ENCODE measurements at places on chromosomes 5 and 9. TPM values are rescaled to one million over a fixed set of nuclear protein-coding genes. Genes with fewer than 3 reads are reported as not detected.
A peak's percentile ranks its signal among the peaks of the same experiment; 100 is the strongest.

- ATAC-seq: peak; percentile 80
These were observed 536 bp downstream of the PCDHAC1 start for GRCh38 chr5:140926443-140927227.

GRCh38 chr5:40904205-40904993 lies 4.9 kb upstream of the C7 start:
- ATAC-seq: peak; percentile 66

Gene AGXT2
- total RNA-seq: not detected

GRCh38 chr5:171678646-171679045 lies 107.0 kb upstream of the SMIM23 start:
- ATAC-seq: no peak

GRCh38 chr9:108162664-108163063 lies 673.1 kb upstream of the KLF4 start:
- ATAC-seq: no peak

DNA sequence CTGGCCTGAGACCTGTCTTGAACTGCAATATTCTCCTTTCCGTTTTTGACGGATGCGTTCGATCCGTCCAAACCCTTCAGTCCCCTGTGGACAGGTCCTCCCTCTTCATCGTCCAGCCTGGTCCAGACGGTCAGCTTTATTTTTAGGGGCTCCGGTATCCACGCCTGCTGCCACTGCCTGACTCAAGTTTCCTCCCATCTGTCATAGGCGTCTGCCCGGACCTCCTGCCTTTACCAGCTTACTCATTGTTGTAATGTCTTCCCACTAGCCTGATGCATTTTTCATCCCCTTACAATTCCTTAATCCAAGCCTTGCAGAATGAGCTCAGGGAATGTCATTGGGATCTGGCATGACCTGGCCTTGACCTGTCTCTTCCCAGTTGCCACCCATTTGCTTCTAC lies 145.8 kb downstream of the TENT4A start:
- ATAC-seq: no peak

GRCh38 chr9:15670246-15670645 lies 117.4 kb downstream of the CCDC171 start:
- ATAC-seq: no peak

Gene INSL4
- not detected for total RNA-seq

DNA sequence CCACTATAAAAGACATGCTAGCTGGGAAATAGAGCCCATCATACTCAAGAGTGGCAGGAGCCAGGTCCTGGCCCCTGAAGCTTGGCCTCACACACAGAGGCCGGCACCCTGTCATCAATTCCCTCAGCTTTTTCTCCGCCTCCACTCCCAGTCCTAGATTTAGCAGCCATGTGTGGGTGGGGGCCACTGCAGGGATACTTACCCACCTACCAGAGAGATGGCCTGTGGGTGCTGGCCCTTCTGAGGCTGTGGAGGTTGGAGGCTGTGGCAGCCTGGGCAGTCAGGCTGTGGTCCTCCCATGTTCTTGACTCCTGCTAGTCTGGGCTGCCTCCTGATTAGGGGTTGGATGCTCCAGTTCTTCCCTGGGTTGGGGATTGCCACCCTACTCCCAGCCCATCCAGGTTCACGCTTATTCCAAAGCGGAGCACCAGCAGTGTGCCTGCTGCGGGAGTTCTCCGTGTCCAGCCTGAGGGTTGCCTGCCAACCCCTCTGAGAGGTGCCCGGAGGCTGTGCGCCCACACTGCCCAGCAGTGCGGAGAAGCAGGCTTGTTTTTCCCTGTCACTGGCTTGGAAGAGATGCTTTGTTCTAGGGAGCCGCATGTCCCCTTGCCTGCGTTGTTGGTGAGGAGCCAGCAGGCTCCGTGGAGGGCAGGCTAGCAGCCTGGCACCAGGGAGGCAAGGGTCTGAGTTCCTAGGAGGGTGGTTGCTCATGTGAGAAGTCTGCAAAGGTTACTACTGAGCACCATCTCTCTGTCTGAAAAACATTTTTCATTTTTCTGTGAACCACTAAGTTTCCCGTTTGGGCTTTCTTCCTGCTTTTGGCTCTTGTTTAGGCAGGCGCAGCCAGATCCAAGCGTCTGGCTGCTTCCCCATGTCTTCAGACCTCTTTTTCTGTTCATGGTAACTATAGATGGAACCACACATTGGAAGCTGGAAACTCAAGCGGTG lies 7.5 kb downstream of the SLC22A5 start:
- ATAC-seq: no peak

Gene PJA2
- total RNA-seq: 53.9 TPM

- ATAC-seq: no peak
These were observed 335.2 kb downstream of the CWC27 start for GRCh38 chr5:65103756-65104440.

- ATAC-seq: no peak
These were observed 85.6 kb downstream of the RAD23B start for GRCh38 chr9:107368696-107369095.

GRCh38 chr9:75146229-75146628 lies 57.9 kb downstream of the OSTF1 start:
- peak; percentile 48 for ATAC-seq

GRCh38 chr9:91945277-91946085 lies 4.5 kb downstream of the ROR2 start:
- ATAC-seq: no peak

DNA sequence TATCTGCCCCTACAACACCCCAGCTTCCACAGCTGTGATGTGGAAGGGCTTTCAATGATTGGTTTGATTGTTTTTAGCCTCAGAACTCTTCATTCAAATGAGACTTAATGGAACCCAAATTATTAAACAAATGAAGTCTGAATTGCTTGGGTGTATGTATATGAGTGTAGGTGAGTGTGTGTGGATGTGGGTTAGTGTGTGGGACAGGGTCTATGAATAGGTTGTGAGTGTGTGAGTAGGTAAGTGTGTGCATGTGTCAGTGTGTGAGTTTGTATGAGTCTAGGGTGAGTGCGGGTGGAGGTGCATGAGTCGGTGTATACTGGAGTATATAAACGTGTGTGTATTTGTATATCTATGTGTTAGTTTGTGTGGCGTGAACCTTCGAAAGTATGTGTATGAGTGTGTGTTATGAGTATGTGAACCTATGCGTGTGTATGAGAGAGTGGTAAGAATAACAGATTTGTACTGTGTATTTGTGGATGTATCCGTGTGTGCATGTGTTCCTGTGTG lies 26.9 kb downstream of the COL15A1 start:
- no peak for ATAC-seq

GRCh38 chr9:127303830-127304229 lies 39.3 kb downstream of the GARNL3 start:
- no peak for ATAC-seq

Gene SHOC1
- total RNA-seq: not detected

Gene DCP2
- 66.6 TPM for total RNA-seq

- ATAC-seq: no peak
These were observed 1074.4 kb downstream of the PTPRD start for GRCh38 chr9:9538356-9538755.

DNA sequence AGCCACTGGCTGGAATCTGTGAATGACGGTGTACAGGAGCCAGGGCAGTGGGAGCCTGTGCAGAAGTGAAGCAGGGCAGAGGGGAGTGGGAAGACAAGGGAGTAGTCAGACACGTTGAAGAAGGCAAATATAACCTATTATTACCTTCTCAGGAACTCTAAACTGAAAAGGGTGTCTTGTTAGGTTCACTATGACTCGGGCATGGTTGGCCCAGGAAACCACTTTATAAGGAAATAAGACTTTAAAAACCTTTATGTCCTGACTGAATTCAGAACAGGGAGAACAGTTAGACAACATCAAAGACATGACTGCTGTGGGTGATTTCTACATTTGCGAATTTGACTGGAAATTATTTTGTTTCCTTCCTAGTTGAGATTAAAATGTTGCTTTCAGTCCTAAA lies 107.5 kb downstream of the ACER2 start:
- peak; percentile 68 for ATAC-seq

Gene SHLD3
- total RNA-seq: 1.7 TPM

GRCh38 chr5:137341831-137342230 lies 157.3 kb downstream of the SPOCK1 start:
- ATAC-seq: no peak

DNA sequence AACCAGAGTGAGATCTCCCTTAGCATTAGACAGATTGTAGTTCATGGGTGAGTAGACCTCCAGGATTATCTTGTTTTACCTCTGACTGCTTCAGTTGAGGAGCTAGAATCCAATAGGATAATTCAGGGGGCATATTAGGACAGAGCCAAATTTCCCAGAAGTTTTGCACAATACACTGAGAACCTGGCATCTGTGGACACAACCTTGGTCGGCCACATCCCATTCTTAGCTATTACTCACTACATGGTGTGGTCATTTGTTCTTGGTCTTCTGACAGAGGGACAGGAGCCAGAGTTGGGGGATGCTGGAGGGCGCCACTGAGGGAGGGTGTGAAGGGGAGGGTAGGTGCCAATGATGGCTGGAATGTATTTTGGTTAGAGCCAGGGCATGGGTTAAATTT lies 66.6 kb downstream of the NPR3 start:
- no peak for ATAC-seq

GRCh38 chr5:180204276-180204819 lies 4.7 kb downstream of the RASGEF1C start:
- ATAC-seq: no peak

DNA sequence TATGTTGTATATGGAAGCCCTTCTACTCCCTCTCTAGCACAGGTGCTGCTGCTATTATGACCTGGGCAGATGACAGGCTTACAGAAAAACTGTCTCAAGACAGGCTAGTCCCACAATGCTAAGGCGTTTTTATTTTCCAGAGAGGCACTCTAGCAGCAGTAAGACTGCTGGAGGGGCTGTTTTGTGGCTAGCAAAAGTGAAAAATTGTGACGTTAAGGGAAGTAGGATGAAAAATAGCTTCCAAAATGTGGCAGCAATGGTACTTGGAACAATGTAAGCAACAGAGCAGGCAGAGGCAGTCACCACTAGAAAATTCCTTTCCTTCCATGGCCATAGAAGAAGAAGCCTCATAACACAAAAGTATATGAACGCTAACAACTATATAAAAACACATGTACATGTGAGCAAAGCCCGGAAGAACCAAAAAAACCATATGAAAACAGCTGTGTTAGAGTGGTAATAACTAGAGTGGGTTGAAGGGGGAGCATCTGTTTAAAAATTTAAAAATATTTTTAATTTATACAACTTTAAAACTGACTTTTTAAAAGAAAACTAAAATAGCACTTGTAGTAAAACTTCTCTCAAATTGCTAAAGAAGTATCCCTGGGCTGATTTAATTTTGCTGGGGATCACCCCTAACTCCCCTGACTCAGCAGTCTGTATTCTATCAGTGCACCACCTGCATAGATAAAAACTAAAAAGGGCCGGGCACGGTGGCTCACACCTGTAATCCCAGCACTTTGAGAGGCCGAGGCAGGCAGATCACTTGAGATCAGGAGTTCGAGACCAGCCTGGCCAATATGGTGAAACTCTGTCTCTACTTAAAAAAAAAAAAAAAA lies 30.6 kb downstream of the CLINT1 start:
- no peak for ATAC-seq

DNA sequence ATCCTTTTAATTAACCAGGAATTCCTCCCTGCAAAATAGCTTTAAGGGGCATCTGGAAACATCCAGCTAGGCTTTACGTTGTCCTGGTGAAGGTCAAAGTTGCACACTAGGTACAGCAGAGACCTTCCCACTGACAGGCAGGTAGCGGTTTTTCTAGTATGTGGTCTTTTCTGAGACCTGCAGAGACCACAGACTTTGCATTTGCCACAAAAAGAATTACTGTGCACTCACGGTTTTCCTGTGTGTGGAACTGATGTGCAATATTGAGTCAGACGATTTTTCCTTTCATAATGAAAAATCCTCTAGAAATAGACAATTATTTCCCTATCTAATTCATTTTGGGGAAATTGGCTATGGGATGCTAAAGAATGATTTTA lies 417.0 kb upstream of the ADAMTSL1 start:
- no peak for ATAC-seq

DNA sequence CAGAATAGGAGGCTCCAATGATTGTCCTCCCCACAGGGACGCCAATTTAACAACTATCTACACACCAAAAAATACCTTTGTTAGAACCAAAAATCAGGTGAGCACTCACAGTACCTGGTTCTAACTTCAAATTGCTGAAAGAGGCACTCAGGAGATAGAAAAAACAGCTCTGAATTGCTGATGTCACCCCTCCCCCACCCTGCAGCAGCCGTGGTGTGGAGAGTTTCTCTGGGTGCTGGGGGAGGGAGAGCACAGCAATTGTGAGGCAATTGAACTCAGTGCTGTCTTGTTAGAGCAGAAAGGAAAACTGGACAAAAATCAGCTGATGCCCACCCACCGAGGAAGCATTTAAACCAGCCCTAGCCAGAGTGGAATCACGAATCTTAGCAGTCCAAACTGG lies 41.8 kb downstream of the TNFSF8 start:
- ATAC-seq: no peak

GRCh38 chr5:139816566-139816965 lies 21.0 kb downstream of the PSD2 start:
- ATAC-seq: no peak

Gene LCN1
- not detected for total RNA-seq

Gene SMC2
- 58.8 TPM for total RNA-seq

Gene TEK
- total RNA-seq: not detected

- ATAC-seq: no peak
These were observed 5.6 kb upstream of the AMBP start for GRCh38 chr9:114083666-114084065.

Gene AIF1L
- 1.5 TPM for total RNA-seq

DNA sequence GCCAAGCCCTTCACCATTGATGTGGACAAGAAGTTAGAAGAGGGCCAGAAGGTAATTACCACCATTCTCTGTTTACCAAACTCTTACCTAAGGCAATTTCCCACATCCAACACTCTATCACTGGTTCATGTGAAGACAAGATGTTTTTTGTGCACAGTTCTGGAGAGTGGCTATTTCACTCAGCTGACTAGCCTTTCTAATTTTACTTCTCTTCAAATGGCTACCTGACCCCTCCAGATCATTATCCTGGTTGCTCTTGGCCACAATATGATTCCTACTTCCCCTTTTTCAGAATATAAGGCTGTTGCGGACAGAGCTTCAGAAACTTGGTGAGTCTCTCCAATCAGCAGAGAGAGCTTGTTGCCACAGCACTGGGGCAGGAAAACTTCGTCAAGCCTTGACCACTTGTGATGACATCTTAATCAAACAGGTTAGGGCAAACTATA lies 7.1 kb downstream of the KIF20A start:
- no peak for ATAC-seq

Gene SNCAIP
- total RNA-seq: not detected

- ATAC-seq: no peak
These were observed 20.3 kb downstream of the TNPO1 start for GRCh38 chr5:72836810-72837209.

Gene FCN2
- total RNA-seq: not detected

Gene FGFR4
- 1.7 TPM for total RNA-seq

Data from activated T-helper 17 cell treated with anti-CD3 and anti-CD28 coated beads, Interleukin-2, amount 50 U/mL, for 72 hours (primary cell).